Posterior cingulate gyrus (tissue), 11 donors: ENCODE measurements at places on chromosomes 6 and 20.
A peak's percentile ranks its signal among the peaks of the same experiment; 100 is the strongest.

GRCh38 chr20:45934046-45934585 lies 367 bp upstream of the PCIF1 start:
- DNase-seq: peak; percentile 79

DNA sequence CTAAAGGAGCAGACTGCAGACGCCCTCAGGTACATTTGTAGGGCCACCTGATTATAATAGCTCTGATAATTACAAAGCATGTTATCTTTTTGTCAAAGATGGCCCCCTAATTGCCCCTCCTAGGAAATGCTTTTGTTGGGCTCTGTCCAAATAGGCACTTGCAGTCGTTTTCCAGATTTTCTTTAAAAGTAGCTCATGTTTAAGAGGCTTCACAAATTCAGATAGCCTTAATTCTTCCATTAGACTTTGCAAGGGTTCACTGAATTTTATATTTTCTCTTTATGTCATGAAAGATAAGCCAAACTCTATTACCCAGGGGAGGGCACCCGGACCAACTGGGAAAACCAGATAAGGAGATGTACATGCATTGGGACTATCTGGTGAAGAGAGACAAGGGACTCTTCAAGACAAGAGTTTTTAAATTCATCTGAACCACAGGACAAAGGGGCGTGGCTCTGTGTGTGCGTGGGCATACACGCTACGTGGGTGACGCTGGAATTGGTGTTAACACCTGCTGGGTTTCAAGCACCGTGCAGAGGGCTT lies 95.6 kb downstream of the TOX2 start:
- no peak for DNase-seq

DNA sequence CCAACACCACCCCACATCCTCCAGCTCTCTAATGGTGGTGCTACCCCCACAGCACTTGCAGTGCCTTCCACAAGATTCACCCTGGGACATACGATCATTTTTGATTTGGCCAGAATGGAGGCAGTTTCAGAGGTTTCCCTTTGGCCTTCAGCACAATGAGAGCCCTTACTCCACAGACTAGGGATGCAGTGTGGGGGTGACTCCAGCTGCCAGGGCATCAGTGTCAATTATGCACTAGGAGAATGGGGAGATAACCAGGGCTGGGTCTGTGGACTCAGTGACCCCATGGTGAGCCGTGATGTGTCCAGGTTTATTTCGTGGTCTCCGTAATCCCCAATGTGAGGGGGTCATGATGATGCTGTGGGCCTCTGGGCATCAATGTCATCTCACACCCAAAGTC lies 31.5 kb upstream of the MICB start:
- DNase-seq: no peak

DNA sequence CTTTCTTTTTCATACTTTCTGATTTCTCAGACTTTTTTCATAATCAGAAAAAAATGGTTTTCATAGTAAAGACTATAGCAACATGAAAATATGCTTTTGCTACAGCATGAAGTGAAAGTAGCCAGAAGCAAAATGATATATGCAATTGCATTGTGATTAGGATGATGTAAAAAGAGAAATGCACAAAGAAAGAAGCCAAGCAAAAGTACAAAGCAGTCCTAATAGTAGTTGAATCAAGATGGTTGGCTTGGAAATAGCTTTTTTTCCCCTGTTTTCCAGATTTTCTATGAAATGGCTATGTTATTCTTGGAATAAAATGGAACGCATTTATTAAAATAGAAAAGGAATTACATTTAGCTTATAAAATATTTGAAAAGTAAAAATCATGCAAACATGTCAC lies 77.3 kb downstream of the SEL1L2 start:
- DNase-seq: no peak

DNA sequence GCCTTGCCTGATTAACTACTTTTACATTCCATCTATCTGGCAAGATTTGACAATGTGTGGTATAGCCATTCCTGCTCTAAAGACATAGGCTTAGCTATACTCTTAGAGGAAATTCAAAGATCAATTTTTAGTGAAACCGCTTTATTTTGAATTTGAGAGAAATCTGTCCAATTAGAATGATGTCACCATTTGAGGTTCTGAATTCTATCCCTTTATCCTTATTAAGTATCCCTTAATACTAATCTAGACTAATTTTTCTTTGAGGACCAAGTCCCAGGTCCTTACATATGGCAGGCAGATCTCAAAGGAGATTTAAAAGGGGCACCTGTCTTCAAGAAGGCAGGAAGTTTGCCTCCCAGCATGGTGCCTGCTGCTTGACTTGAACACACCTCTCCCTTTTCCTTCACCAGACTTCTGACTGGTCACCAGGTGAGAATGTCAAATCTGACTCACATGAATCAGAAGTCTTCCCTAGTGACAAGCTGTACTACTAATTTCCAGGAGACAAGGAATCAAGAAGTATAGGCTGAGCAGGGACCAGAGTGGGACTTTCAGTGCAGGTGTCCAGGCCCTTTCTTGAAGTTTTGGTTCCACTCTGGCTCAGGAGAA lies 15.0 kb upstream of the MRAP2 start:
- DNase-seq: no peak

GRCh38 chr6:19715167-19715551 lies 122.0 kb upstream of the ID4 start:
- DNase-seq: no peak

DNA sequence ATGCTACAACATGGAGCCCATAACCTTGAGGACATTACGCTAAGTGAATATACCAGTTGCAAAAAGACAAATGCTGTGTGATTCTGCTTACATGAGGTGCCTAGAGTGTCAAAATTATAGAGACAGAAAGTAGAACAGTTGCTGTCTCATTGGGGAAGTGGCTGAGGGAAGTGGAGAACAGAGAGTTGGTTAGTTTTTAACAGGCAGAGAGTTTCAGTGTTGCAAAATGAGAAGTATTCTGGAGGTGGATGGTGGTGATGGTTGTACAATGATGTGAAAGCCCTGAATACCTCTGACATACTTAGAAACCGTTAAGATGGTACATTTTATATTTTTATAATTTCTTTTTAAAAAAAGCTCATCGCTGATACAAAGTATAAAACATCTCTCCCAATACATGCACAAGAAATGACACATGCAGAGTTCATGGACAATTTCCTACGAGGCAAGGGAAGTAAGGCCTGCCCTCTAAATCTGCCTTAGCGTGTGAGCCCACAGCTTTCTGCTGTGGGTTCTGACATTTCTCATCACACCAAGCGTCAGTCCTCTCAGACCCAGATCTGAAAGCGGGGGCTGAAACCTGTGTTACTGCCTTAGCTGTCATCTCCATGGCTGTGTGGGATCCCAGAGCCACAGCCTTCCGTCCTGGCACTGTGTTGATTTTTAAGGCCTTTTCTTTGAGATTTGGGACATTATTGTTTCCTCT lies 126.0 kb downstream of the RNASET2 start:
- DNase-seq: no peak

DNA sequence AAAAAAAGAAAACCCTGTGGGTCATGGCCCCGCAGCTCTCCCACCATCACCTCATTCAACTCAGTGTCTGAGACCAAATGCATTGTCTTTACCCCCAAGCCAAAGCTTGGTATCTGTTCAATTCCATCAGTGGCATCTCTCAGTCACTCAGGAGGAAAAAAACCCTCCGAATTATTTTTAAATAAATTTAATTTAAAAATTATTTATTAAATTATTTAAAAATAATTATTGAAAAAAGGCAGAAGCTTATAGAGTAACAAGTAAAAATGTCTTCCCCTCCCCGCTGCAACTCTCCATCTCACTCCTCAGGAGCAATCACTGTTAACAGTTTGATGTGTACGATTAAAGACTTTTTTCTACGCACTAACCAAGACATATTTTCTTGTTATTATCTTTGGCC lies 50.7 kb downstream of the PRDM1 start:
- DNase-seq: no peak

GRCh38 chr6:89048288-89048923 lies 32.1 kb upstream of the PNRC1 start:
- no peak for DNase-seq

- no peak for DNase-seq
These were observed 56.1 kb downstream of the FILIP1 start for GRCh38 chr6:75437421-75437891.

DNA sequence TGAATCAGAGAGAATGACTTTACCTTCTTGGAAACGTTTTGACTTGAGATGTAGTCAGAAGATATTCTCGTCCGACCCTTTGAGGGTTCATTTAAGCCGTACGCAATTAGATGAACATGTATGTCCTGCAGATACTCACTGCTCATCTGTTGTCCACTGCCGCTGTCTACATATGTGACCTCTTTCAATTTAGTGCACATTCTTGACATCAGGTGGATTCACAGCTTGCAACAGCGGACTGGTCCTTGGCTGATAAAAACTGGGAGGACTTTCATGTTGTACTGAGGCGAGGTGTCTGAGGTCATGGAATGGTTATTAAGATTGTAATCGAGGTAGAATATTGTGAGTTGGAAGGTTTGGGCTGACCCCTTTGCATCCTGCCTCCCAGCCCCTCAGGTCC lies 194.2 kb downstream of the JARID2 start:
- no peak for DNase-seq

DNA sequence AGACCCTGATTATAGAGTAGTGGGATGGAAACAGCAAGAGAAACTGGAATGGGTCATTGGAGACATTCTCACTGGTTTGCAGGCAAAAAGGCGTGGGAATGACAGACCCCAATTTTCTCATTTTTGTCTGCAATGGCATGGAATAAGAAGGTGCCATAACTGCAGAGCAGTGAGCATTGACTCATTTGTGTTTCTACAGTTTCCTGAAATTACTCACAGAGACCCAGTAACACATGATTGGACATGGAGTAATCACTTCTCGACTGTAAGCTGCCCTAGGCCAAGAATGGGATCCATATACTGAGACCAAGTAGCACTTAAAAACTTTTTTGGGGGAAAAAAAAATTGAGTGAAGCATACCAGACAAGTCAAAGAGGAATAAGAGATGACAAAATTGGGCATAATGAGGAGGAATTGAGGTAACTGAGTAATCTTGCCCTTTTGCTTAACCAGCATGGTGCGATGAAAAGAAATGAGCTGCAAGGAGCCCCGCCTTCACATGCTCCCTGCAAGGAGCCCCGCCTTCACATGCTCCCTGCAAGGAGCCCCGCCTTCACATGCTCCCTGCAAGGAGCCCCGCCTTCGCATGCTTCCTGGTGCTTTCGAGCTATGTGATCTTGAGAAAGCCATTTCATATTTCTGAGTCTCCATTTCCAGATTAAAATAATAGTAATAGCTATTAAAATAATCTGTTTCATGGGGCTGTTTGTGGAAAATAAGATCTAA lies 44.1 kb downstream of the NHSL1 start:
- DNase-seq: no peak

- no peak for DNase-seq
These were observed 43.3 kb downstream of the SLC2A10 start for GRCh38 chr20:46752728-46753127.

- no peak for DNase-seq
These were observed 284.7 kb upstream of the TAB2 start for GRCh38 chr6:149032599-149033405.

DNA sequence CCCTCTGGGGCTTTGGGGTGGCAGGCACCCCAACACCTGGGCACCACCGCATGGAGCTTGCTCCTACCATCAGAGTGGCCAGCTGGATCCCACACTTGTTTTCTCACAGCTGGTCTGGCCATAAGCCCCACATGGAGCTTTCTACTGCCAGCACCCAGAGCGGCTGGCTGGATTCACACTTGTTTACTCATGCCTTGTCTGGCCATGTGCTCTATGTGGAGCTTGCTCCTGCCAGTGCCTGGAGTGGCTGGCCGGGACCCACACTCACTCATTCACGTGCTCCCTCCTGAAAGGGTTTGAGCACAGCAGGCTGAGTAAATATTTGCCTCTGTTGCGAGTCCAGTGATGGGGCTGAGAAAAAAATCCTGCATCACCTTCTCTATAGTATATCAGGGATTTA lies 487.0 kb downstream of the CD109 start:
- no peak for DNase-seq

DNA sequence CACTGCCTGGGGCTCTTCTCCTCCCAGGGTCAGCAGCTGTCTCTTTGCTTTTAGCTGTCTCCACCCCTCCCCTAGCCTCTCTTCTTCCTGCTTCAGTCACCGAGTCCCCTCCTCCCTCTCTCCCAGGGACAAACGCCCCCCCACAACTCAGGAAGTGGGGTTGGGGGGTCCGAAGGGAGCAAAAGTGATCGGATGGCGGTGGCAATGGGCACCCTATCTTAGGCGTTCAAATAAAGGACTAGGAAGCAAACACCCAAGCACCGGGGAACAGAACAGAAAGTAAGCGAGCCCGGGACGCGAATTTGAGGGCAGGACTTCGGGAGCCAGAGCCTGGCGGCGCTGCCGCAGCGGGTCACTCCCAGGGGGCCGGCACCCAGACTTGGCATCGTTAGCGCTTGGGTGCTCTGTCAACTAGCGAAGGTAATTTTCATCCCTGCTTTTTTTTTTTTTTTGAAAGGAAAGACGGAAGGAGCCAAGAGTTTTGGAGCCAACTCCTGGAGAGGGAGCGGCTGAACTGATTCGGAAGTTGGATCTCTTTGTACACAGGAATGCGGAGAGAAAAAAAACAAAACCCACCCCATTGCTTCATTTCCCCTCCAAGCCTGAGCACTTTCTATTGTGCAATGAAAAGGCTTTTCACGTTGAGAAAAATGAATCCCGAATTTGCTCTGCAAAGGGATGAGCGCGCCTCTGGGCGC lies 815 bp upstream of the ITPR3 start:
- DNase-seq: no peak

DNA sequence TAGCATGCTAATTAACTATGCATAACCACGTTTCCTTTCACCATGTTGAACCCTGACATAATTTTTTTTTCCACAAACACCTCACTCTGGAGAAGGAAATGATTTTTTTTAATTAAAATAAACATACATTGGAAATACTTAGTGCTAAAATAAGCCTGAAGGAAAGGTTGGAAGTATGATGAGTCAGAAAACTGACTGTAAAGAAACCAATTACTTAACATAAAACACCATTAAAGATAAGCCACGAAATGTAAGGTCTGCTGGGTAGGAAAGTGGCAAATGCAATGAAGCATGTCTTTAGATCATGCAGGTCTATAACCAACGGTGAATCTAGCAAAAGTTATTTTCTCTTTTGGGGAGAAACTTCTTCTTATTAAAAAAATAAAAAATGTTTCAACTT lies 47.5 kb downstream of the OPRM1 start:
- no peak for DNase-seq

DNA sequence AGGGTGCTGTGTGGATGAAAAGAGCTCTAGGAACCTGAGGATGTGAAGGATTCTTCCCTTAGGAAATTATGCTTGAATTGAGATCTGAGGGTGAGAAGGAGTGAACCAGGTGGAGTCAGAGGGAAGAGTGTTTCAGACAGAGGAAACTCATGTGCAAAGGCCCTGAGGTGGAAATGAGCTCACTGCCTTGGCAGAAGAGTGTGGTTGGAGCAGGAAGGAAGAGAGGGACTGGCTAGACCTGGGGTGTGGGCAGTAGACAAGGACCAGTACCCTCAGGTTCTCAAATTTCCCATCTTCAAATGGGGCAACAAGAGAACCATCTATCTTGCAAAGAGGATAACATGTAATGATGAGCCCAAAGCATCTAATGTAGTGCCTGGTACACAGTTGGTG lies 24.0 kb upstream of the GTSF1L start:
- no peak for DNase-seq

- DNase-seq: peak; percentile 44
These were observed 26.6 kb downstream of the RIN2 start for GRCh38 chr20:19784511-19785172.

- no peak for DNase-seq
These were observed 10.7 kb downstream of the GNAS start for GRCh38 chr20:58863044-58863790.
